CD4-positive, alpha-beta T cell treated with Interferon alpha-2 for 1 hour (primary cell): ENCODE measurements at places on chromosomes 3 and 15.

- DNase-seq, result no peak
Observed at GRCh38 chr15:48510976-48511375, 134.5 kb downstream of the FBN1 start.

DNA sequence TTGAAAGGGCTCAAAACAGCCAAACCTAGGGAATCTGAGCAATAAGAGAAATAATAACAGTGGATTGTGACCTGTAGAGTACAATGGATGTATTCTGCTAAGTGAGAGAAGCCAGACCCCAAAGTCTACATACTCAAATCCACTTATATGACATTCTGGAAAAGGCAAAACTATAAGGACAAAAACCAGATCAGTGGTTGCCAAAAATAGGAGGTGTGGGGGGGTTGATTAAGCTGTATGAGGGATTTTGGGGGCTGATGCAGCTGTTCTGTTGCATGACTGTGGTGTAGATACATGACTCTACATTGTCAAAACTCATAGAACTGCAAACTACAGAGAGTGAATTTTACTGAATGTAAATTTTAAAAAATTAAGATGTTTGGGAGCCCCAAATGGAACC, 20.1 kb upstream of the CGNL1 start:
- no peak for DNase-seq

GRCh38 chr3:191566469-191566868, 105.5 kb downstream of the PYDC2 start:
- DNase-seq, result no peak

GRCh38 chr15:52294881-52295420, 653 bp downstream of the MYO5C start:
- DNase-seq, result no peak

DNA sequence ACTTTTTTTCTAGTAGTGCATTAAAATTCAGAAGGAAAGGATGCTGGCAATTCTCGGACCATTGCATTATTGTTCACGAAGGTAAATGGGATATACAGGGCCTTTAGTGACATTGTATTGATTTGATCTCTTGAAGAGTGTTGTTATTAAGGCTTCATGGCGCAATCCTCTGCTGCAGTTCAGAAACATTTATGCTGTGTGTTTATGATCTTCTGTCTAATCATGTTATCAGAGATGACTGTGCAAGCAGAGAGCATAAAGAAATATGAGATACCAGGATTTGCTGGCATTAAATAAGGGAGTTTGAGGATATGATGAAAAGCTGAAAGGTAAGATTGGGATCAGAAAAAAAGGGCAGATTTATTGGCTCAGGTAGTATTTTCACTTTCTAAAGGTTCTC, 180.6 kb downstream of the EPHA6 start:
- DNase-seq, result no peak

GRCh38 chr3:194255252-194256039, 95.7 kb downstream of the CPN2 start:
- DNase-seq, result peak; percentile 51

DNA sequence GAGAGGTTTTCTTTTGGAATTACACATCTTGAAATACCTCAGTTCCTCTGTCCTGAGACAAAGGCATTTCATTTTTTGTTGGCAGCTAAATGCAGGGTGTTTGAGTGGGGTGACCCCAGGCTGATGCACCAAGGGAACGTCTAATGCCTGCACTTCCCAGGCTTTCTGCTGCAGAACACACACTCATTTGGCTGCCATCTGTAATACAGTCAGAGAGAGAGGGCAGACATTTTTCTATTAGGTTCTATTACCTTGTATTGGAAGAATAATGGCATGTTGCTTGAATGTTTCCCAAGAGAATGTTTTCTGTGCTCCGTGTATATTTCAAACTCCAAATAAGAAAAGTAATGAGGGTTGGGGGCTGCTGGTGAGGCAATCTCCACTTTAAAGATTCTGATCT, 87.1 kb downstream of the PTPRG start:
- no peak for DNase-seq

DNA sequence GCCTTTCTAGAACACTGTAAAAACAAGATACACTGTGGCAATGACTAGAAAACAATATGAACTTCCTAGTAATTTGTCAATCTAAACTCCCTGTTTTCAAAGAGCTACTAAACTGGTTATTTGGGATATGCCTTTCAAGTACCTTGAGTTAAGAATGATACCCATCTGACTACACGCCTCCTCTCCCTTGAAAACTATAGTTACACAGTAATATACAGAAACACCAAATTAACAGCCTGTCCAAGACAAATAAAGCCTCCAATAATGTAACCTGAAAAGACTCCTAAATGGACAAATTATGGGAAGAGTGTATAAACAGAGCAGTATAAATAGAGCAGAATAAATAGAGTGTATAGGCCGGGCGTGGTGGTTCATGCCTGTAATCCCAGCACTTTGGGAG, 70.1 kb downstream of the SMARCC1 start:
- no peak for DNase-seq

GRCh38 chr3:4950351-4950784, 28.9 kb upstream of the BHLHE40 start:
- DNase-seq, result no peak

- no peak for DNase-seq
Observed at GRCh38 chr15:79311901-79312553, 1.1 kb downstream of the TMED3 start.

GRCh38 chr15:48775546-48775945, 35.3 kb downstream of the CEP152 start:
- DNase-seq, result no peak
